ENCODE measurements at places on chromosomes 6 and 20.
A peak's percentile ranks its signal among the peaks of the same experiment; 100 is the strongest.

- no peak for DNase-seq
Observed at GRCh38 chr20:10125757-10126156, 91.0 kb downstream of the ANKEF1 start.

GRCh38 chr6:134431421-134431859, 113.5 kb upstream of the SGK1 start:
- no peak for DNase-seq

DNA sequence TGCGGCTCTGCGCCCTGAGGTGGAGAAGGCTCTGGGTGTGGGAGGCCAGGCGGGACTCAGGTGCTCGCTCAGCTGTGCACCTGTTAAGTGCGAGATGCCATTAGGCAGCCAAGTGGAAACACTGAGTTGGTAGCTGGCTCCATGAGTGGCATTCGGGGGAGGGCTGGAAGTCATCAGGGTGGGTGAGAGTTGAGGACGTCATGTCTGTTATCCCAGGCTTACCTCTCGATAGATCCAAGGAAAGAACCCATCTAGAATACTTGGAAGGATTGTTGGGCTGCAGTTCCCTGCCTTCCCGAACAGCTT, 41.3 kb downstream of the TAF8 start:
- no peak for DNase-seq

DNA sequence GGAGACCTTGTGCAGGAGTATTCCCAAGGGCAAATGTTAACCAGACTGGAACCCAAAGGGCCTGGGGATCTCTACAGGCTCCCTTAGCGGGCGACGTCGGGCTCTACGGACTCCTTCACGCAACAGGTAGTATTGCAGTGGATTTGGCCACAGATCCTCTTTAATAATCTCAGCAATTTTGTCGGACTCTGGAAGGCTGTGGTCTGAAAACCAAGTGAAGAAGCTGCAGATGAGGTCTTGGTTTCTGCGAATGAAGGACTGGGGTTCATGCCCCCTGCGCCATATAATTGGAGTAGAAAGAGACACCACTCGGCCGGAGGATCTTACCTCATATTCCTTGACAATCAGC, 1.3 kb downstream of the TSPYL1 start:
- DNase-seq = no peak

DNA sequence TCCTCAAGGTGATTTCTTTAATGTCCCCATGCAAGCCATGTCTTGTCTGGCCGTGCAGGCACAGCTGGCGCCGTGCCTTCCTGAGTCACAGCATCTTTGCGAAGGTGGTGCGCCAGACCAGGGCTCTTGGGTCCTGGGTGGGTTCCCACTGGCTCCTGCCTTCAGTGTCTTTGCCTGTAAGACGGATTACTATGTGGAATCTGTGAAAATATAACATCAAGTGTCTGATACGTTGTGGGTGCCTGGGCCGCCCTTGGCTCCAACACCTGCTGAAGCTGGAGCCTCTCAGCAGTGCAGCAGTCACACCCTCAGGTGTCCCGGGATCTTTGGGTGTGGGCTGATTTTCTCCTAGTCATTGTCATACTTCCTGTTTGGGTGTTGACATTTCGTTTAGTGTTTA, 3.2 kb downstream of the OSBPL2 start:
- no peak for DNase-seq

DNA sequence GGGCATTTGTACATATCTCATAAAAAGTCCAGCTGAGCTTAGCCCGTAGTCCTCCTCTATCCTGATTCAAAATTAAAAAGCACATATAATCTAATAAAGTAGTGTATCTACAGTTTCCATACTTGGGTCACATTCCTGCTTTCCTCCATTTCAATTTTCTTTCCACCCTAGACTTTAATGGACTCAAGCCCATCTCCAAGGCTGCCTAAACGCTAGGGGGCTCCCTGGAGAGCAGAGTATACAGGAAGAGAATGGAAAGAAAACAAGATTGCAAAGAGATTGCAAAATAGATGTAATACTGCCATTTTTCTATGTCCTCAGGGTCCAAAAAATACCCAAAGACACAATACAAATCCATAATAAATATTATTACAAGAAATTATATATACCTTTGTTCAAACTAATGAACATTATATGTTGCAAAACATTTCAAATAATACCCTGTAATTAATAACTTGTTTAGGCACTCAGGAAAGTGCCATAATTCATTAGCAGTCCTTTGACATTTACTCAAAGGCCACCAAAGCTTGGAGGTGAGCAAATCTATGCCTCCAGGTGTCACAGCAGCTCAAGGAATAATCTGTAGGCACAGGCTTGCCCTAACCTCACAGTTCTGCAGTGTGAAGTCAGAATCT, 2.4 kb upstream of the MCM3 start:
- peak; percentile 76 for DNase-seq

- DNase-seq = no peak
Observed at GRCh38 chr6:167090171-167090570, 32.7 kb upstream of the CCR6 start.
